KBM-7 (cell line): ENCODE measurements at places on chromosomes 6 and 20.

- no peak for DNase-seq
Measured at GRCh38 chr20:37393863-37394542, 48.1 kb downstream of the SRC start.

GRCh38 chr6:129750360-129750759 is 40.4 kb upstream of the ARHGAP18 start:
- no peak for DNase-seq

DNA sequence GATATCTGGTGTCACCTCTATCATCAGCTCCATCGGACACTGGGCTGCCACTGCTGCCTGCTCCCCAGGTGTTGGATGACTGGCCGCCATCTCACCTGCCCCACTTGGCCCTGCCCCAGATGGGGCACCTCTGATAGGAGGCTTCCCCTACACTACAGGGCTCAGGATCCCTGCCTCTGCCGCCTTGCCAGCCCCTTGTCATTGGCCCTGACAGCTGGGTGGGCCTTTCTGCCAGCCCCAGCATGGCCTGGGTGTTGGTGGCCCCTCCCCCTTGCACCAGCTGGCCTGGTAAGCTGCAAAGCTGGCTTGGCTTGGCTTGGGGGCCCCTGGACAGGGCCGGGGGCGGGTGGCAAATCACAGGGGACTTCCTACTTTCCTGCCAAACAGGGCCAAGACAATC is 10.6 kb downstream of the PACSIN1 start:
- DNase-seq, result no peak

DNA sequence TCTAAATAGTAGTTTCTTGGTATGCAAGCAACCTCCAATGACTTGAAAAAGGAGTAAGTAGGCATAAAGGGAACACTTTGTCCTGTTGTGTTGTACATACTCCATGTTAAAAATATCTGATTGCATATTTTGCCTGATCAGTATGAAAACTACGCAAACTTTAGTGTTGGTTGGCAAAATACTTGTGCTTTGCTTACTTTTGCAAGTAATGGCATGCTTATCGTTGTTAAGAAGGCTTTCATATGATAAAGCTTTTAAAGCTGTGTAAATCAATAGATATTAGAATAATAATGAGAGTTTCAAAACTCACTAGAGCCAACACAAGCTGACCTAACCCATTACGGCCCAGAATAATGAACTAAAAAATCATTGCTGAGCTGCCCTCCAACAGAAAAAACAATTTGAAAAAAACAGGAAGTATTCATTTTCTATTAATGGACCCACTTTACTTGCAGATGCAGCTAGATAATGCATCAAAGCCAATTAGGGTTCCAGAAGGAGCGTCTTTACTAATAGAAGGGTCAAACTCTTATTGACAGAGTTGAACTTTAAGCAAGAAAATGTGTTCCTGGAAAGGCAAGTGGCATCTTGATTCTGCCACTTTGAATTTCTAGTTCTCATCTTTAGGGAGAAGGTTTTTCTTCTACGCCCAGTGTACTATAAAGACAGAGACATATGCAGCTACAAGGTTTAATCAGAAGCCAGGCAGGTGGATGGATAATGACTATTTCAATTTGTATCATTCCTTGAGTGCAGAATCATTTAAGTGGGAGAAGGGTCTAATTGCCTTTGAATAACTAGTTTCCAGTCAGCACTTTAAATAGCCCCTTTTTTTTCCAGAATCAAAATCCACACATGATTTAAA is 82.2 kb downstream of the SNAP25 start:
- DNase-seq, result no peak

- DNase-seq, result no peak
Measured at GRCh38 chr6:684831-685636, 7.9 kb downstream of the EXOC2 start.

DNA sequence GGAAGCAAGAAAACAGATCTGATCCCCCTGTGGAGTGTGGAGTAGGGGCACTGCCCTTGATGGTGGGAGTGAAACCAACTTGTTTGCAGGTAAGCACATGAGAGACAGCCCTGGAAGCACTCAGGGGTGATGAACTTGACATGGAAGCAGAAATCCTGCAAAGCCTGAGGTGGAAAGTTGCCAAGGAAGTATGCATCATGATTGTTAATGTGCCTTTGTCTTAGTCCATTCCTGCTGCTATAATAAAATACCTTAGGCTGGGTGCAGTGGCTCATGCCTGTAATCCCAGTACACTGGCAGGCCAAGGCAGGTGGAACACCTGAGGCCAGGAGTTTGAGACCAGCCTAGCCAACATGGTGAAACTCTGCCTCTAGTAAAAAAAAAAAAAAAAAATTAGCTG is 40.2 kb upstream of the IFNGR1 start:
- DNase-seq, result no peak
